ENCODE measurements at places on chromosomes 11 and 22.

GRCh38 chr11:113470233-113470632, 5.0 kb downstream of the DRD2 start:
- DNase-seq = no peak

GRCh38 chr22:22604326-22605073, 39.9 kb upstream of the GGTLC2 start:
- no peak for DNase-seq

GRCh38 chr22:20469110-20469868, 26.3 kb downstream of the KLHL22 start:
- no peak for DNase-seq

DNA sequence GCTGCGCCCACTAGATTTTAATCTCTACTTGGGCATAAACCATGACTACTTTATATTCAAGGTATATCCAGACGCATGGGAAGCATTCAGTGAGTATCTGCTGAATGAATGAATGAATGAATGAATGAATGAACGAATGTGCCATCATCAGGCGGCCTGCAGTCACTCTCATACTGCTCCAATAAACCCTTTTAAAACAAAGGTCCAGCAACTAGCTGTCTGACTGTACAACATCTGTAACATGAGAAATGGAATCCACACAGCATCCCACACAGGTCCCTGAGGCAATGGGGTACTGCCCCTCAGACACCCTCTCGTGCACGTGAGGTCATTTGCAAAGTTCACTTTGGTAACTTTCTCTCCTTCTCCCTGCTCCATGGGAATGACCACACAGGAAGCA, 147.5 kb downstream of the LARGE1 start:
- no peak for DNase-seq

- DNase-seq = no peak
Observed at GRCh38 chr11:113332023-113332422, 17.6 kb downstream of the TTC12 start.

GRCh38 chr22:27480487-27480886, 321.1 kb downstream of the MN1 start:
- DNase-seq = no peak

DNA sequence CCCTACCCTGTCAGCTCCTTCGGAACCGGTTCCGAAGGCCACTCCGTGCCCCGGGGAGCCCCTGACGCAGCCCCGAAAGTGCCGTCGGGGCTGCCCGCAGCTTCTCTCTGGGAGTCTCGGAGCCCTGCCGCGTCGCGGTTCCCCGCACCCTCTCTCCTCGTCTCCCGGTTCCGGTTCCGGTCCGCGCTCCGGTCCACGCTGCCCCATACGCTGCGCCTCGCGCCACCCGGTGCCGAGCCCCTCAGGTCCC, 618 bp downstream of the MTA2 start:
- DNase-seq = no peak

All from AG04449 (cell line).